Mesendoderm (in vitro differentiated cells): ENCODE measurements at places on chromosomes 1 and 21.
A peak's percentile ranks its signal among the peaks of the same experiment; 100 is the strongest.

DNA sequence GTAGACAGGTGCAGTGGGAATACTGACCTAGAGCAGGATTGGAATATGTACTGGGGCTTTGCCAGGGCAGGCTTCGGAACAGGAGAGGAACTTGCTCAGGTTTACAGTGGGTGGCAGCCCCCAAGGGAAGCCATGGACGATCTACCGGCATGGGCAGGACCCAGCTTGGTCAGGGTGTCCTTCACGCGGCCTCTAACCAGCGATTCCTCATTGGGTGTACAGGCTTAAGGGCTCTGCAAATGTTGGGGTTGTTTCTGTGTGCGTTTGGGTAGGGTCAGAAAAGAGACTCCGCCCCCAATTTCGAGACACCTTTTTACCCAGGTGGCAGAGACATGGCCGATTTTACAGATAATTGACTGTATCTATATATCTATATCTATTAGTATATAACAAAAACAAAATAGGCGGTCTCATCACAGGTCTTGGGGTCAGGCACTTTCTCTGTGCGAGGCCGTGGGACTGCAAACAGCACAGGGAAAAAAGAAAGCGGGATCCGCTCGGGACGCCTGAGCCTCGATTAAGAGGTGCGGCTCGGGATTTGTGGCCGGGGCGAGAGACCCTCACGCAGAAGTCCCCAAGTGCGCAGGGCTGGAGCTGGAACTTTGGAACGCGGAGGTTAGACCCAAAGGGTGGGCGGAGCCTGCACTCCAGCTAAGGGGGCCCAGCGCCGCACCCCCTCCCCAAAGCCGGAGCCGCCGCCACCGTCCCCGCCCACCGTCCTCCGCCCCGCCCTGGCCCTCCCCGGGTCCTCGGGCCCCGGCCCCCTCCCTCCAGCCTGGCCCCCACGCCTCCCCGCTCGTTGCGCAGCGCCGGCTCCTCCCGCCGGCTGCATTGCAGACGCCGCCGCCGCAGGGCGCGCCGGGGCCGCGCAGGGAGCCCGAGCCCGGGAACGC lies 67.5 kb upstream of the VAMP3 start:
- DNase-seq = peak; percentile 58

- peak; percentile 71 for DNase-seq
Observed at GRCh38 chr1:12711536-12711935, 4.4 kb upstream of the AADACL3 start.

DNA sequence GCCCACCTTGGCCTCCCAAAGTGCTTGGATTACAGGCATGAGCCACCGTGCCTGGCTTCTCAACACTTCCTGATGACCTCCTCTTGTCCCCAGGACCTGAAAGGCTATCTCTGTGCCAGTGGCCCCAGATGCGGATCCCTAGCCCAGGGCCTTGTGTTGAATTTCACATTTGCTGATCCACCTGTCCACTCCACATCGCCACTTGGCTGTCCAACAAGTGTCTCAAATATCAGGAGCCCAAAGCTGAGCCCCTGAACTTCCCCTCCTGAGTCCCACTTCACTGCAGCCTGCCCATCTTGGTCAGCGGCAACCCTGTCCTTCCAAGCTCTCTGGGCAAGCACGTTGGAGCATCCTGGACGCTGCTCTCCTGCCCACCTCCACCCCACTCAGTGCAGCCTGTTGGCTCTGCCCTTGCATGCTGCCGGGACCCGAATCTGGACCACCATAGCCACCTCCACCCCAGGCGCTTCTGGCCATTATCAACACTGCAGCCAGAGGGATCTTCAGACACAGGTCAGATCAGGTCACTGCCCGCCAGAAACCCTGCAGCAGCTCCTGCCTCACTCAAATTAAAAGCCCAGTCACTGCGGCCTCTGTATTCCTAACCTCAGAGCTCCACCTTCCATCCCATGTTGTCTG lies 352.5 kb upstream of the VAMP3 start:
- DNase-seq = no peak

DNA sequence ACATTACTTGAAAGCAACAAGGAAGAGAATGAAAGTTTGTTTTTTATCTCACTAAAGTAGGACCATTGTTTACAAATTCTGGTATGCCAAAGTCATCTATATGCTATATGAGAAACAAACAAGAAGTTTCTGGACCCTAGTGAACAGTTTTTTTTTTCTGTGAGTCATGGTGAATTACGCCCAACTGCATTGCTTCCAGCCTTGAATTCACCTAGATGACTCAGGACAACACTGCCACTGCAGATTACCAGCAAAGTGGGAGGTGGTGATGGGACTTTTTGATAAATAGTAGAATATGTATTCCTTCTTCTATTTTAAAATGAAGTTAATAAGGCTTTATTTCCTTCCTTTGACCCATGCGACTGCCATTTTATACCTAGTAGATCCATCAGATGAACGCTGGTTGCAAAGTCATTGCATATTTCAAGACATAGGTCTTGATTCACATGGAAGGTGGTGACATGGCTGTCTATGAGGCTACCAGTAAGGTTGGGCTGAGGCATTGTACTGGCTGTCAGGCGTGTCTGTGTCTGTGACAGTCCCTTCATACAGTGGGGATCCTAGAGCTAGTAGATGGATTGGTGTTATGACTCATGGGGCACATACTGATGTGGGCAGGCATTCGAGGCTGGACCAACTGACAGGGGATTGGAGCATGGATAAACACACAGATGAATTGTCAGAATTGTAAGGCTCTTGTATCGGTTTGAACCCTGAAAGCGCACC lies 49.1 kb upstream of the APOBEC4 start:
- DNase-seq = no peak

DNA sequence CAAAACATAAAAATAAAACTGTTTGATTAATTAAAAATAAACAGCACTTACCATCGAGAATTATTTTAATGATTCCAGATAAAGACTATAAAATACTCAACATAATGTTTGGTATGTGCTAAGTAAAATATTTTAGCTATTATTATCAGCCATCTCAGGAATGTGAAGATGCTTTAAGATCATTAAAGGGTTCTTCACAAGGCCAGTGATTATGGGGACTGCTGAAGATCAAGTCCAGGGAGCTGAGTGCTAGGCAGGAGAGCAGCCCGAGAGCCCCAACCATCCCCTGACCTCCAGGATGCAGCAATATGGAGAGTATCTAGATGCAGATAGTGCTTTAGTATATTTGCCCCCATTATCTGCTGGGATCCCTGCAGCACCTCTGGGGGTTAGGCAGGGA lies 4.6 kb upstream of the TACSTD2 start:
- DNase-seq = no peak

- no peak for DNase-seq
Observed at GRCh38 chr1:35902671-35903070, 19.7 kb downstream of the AGO1 start.

DNA sequence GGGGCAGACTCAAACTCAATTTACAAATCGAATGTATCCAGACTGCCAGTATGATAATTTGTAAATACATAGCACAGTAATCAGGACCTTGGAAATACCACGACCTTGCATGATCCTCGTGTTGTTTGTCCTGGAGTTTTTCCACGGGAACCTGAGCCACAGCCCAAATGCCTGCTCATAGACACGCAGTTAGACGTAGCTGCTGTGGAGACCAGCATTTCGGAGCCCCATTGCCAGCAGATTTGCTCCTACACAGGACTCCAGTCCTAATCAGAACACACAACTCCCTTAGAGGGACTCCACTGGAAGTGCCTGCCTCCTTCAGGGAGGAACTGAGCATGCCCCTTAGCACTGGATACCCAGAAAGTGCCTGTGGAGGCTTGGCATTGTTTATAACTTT lies 163.2 kb downstream of the GALNT2 start:
- no peak for DNase-seq

DNA sequence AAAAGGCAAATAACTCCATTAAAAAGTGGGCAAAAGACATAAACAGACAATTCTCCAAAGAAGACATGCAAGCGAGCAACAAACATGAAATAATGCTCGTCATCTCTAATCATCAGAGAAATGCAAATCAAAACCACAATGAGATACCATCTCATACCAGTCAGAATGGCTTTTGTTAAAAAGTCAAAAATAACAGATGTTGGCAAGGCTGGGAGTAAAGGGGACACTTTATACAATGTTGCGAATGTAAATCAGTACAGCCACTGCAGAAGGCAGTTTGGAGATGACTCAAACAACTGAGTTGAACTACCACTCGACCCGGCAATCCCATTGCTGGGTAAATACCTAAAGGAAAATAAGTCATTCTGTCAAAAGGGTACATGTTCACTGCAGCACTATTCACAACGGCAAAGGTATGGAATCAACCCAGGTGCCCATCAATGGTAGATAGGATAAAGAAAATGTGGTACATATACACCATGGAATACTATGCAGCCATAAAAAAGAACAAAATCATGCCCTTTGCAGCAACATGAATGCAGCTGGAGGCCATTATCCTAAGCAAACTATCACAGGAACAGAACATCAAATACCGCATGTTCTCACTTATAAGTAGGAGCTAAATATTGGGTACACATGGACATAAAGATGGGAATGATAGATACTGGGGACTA lies 25.9 kb downstream of the TSPAN2 start:
- DNase-seq = no peak

- no peak for DNase-seq
Observed at GRCh38 chr1:235075777-235076308, 52.8 kb downstream of the TOMM20 start.

DNA sequence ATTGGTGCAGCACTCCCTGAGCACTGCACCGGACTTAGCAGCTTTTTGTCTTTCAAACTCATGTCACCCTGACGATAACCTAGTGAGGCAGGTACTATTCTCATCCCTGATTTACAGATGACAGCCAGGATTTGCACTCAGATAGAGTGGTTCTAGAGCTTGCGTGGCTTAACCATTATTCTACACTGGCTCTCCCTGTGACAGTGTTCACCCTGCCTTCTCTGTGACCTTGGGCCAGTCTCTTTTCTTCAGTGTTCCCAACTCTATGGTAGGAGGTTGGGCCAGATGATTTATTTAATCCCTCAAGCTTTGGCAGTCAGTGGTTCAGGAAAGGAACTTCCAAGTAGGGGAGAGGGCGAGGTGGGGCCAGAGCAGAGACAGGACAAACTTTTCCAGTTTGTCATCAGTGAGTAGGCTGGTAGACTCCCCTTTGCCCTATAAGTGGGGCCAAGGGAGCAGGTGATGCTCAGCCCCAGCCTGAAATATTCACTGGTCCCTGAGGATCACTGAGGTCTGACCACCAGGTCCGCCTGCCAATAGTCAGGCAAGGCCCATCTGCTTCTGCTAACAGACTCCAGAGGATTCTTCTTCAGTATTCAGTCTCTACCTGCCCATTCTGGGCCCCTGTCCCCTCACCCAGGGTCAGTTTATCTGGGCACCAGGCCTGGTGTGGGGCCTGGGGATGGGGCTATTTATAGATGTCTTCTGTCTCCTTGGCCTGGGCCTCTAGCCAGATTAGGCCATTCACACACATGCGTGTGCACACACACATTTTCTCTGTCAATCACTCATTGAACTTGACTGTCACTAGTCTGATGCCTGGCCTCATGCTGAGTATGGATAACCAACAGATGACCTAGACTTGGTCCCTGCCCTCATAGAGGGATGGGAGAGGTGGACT lies 8.8 kb upstream of the FABP3 start:
- no peak for DNase-seq

DNA sequence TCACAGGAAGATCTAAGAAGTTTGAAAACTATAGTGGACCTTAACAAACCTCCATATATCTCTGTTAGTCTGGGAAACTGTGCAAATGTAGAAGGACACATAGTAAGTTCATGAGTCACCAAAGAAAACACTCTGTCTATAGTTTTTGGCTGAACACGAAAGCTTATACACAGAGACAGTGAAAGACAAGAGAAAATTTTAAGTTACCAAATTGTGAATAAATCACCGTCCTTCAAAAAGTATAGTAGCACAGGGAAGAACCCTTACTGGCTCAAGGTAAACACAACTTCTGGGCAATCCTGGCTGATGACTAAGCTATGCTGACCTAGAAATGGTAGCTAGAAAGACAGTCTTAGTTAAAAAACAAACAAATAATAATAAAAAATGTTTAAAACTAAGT lies 1057.9 kb downstream of the AMY1C start:
- no peak for DNase-seq

DNA sequence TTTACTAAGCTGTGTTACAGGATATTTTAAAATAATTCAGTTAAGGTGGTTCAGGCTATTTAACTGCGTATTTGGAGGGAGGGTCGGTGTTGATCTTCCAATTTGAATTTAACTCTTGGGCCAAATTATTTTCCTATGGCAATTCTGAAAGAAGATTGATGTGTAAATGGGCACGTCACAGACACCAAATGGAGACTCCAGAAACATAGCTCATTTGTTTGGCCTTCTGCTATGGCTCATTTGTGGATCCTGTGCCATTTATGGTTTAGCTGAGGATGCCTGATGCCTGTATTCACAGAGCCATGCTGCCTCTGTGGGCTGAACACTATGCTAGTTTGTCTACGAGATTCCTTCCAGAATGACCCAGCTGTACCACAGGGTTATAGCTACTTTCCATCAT lies 70.6 kb downstream of the PTGER3 start:
- DNase-seq = no peak

DNA sequence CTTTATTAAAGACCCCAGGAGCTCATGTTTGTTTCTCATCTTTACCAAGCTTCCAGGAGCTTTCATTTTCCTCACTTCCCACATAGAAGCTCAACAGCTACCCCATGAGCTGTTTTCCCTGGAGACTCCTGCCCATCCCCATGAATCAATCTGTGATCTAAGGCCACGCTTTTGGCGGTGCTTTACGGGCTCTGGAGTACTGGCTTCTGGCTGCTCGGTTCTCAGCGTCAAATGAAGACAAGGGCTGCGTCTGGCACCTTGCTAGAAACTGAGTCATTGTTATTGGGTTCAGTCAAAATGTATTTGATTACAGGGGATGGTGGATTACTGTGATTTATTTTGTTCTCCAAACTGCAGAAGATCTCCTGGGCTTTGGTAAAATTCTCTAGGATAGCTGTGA lies 39.9 kb downstream of the ACP6 start:
- DNase-seq = no peak

- DNase-seq = no peak
Observed at GRCh38 chr1:22053861-22054770, 1.6 kb downstream of the CDC42 start.

DNA sequence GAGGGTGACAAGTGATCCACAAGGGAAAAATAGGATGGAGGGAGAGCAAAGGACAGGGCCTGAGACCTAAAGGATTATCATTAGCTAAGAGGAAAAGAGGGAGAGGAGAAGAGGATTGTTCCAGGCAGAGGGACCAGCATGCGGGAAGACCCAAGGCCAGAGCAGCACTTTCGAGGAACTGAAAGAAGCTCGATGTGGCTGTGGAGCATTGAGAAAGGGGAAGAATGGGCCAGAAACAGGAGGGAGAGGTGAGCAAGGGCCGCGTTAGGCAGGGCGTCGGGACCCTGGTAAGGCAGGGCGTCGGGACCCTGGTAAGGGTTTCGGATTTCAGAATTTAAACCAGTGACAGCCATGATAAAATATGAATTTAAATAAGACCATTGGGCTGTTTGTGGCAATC lies 22.8 kb upstream of the CSF1 start:
- DNase-seq = no peak
